CD8-positive, alpha-beta memory T cell (primary cell): ENCODE measurements at places on chromosomes 12 and 14. TPM values are rescaled to one million over a fixed set of nuclear protein-coding genes. Genes with fewer than 3 reads are reported as not detected.

- H3K36me3 ChIP-seq: peaks cover 10% of the 10 kb centered on the region
- DNase-seq: no peak
- H3K27ac ChIP-seq: no peak overlapping the region
- H3K27me3 ChIP-seq: no peaks in the 10 kb centered on the region
These were observed 33.2 kb upstream of the RAD51AP1 start for GRCh38 chr12:4505376-4505986.

- DNase-seq: no peak
- H3K4me3 ChIP-seq: no peak overlapping the region
- no peak overlapping the region for H3K27ac ChIP-seq
- H3K4me1 ChIP-seq: no peaks in the 10 kb centered on the region
- H3K36me3 ChIP-seq: no peaks in the 10 kb centered on the region
These were observed 789.5 kb downstream of the DIO2 start for GRCh38 chr14:79421811-79422210.

GRCh38 chr14:92670160-92670559, 78.3 kb downstream of the LGMN start:
- DNase-seq: no peak
- H3K27ac ChIP-seq: no peak overlapping the region
- no peak overlapping the region for H3K4me3 ChIP-seq
- no peaks in the 10 kb centered on the region for H3K27me3 ChIP-seq

DNA sequence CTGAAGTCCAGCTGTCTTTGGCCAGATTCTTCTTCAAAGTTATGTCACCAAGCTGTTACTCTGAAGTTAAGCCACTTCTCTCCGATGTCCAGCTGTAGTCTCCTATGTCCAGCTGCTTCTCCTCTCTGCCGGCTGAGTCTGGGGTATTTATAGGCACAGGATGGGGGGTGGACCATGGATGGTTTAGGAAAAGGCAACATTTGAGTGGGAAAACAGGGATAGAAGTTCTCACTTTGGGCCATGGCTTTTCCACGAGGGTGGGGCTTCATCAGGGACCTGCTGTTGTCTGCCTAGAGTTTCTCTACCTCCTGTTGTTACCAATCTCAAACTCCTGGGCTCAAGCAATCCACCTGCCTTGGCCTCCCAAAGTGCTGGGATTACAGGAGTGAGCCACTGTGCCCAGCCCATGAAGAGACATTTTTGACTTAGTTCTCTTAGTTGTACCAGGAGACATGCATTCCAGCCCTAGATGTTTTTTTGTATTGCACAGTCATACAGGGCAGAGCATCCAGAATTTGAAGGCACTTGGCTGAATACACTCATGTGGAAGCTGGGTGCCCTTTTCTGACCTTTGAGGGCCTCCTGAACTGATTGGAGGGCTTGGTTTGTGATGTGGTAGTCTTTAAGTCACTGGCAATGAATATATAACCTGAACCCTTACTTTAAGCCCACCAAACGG, 79.8 kb upstream of the HECTD1 start:
- no peaks in the 10 kb centered on the region for H3K36me3 ChIP-seq
- H3K27me3 ChIP-seq: no peaks in the 10 kb centered on the region
- DNase-seq: no peak
- no peaks in the 10 kb centered on the region for H3K4me1 ChIP-seq
- H3K27ac ChIP-seq: no peak overlapping the region

- H3K27ac ChIP-seq: no peak overlapping the region
- no peaks in the 10 kb centered on the region for H3K36me3 ChIP-seq
- DNase-seq: peak; percentile 77
- no peaks in the 10 kb centered on the region for H3K27me3 ChIP-seq
- no peak overlapping the region for H3K4me3 ChIP-seq
- peaks cover 4% of the 10 kb centered on the region for H3K4me1 ChIP-seq
These were observed 3.6 kb downstream of the SMIM41 start for GRCh38 chr12:52082988-52083637.

PLCZ1 gene
- not detected for total RNA-seq

DNA sequence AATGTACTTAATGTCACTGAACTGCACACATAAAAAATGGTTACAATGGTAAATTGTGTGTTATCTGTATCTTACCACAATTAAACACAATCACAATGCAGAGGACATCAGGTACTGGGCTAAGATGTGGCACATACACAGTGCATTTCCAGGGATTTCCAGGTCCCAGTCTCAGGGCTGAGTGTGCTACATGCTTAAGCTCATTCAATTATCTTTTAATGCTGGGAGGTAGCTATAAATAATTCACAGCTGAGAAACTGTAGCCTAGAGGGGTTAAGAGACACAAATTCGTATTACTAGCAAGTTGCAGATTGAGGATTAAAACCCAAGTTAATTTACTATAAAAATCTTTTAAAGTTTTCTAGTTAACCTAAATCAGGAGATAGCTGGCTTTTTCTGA, 67.1 kb downstream of the CRACR2A start:
- H3K27me3 ChIP-seq: no peaks in the 10 kb centered on the region
- DNase-seq: no peak
- no peak overlapping the region for H3K4me3 ChIP-seq
- H3K4me1 ChIP-seq: no peaks in the 10 kb centered on the region

- no peak overlapping the region for H3K27ac ChIP-seq
- no peaks in the 10 kb centered on the region for H3K27me3 ChIP-seq
- H3K4me1 ChIP-seq: no peaks in the 10 kb centered on the region
- no peak for DNase-seq
These were observed 71.8 kb upstream of the GZMB start for GRCh38 chr14:24705840-24706239.

DNA sequence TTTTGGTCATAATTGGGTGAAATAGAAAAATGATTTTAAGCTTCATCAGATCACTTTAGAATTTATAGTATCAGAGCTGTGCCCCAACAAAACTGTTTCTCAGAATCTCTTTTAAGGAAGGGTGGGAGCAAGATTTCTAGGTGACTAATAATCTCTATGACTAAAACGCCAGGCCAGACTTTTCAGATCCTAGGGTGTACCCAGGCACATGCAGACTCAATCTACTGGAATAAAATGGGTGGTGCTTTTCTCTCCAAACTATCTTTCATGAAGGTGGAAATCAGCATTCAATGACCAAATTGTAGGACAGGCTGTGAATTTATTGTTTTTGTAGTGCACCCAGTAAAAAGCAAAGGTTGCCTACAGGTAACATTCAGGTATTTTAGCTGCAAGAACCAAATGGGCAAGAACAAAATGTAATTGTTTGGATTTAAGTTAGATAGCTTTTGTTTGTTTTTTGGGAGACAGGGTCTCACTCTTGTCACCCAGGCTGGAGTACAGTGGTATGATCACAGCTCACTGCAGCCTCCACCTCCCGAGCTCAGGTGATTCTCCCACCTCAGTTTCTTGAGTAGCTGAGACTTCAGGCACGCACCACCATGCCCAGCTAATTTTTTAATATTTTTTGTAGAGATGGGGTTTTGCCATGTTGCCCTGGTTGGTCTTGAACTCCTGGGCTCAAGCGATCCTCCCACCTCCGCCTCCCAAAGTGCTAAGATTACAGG, 49.5 kb downstream of the PPP2R5C start:
- H3K36me3 ChIP-seq: no peaks in the 10 kb centered on the region
- H3K4me1 ChIP-seq: peaks cover 48% of the 10 kb centered on the region
- peak overlapping the region; percentile 99 for H3K27ac ChIP-seq
- peak overlapping the region; percentile 94 for H3K4me3 ChIP-seq
- H3K27me3 ChIP-seq: no peaks in the 10 kb centered on the region

MYF6 gene
- total RNA-seq: not detected

DNA sequence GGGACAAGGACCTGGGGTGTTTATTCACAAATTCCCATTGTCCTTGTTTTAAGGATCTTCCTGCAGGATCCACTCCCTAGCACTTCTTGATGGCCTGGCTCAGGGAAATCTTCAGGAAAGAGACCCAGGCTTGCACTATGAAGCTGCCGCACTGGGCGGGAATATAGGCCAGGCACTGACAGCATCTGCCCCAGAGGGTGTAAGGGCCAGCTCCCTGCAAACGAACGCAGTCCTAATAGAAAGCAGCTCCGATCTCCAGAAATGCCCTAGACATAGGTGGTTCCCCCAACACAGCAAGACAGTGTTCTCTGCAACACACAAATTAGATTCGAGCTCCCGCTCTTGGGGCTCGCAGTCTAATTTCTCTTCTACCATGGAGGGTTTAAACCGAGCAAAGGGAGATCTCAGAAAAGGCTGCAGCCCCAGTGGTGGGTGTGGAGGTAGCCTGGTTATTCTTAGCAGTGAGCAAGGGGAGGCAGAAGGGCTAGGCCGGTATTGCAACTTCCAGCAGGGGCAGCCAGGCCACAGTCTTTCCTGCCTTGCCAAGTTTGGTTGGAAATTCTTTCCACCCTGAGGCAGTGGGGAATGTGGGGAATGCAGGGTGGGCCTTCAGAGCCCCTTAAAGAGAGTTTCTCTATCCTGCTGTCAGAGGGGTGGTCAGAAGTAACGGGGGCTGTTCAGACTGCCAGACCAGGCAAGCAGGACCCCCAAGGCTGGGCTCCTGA, 16.1 kb upstream of the WSCD2 start:
- no peak overlapping the region for H3K4me3 ChIP-seq
- no peaks in the 10 kb centered on the region for H3K4me1 ChIP-seq
- H3K27ac ChIP-seq: no peak overlapping the region
- DNase-seq: no peak
- H3K36me3 ChIP-seq: no peaks in the 10 kb centered on the region
